Right ventricle myocardium superior (tissue), 1 donor: ENCODE measurements at places on chromosomes 13 and 19. TPM values are rescaled to one million over a fixed set of nuclear protein-coding genes. Genes with fewer than 3 reads are reported as not detected.

The C1QTNF9B gene
- 1.9 TPM for total RNA-seq

The TMEM221 gene
- total RNA-seq = 0.11 TPM

DNA sequence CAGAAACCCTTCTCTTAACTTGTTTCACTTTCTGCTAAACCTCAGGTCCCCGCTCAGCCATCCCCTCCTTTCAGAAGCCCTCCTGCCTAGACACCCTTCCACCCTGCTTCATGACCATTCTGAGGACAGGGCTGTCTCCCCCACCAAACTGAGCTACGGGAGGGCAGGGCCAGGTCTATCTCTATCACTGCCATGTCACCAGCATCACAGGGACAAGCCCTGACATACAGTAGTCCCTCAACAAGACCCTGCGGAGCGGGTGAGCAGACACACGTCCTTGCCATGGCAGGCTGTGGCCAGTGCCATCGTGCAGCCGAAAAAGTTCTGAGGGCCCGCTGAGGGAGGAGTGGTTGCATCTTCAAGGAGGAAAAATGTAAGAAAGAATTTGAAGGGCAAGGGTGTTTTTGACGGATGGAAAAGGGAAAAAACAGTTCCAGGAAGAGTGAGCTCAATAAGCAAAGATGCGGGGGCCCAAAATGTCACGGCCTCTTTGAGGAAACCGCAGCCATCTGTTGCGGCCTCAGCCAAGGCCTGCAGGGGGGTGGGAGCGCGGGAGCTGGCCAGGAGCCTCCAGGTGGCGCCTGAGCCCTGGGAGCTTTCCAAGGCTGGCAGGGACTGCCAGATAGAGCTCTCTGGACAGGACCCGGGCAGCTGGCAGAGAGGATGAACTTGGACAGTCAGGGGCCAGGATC lies 8.1 kb downstream of the PTGIR start:
- DNase-seq = peak; percentile 78

GRCh38 chr19:16094360-16095070 lies 17.2 kb upstream of the RAB8A start:
- no peak for DNase-seq

DNA sequence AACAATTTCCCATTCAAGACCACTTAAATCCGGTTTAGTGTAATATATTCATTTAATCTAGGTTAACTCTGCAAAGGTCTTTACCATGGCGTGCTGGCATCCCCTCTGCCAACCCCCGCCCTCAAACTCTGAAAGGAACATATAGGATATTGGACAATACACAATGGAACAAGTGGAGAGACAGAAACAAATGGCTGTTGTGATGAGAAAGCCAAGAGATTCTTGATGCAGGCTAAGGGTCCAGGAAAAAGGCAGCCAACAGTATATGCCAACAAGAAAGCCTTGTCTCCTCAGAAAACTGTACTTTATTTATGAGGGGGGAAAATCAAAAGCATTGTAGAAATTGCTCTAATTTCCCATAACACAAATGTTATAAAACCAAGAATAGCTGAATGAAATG lies 407.3 kb upstream of the SGCG start:
- DNase-seq = no peak

DNA sequence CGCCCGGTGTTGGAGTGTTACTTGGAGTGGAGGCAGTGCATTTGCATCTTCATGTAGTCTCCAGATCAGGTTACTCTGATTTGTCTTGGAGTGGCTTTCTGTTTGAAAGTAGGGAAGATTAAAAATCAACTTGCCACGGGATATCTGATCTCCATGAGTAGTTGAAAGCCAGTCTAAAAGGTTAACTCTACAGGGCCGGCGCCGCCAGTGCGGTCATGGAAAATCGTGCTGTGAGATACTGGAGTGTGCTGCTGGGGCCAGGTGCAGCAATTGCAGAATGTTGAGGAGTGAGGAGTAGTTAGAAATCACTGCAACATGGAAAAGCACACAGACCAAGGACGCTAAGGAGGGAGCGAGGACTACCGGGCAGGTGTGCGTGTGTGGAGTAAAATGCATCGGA lies 175.0 kb downstream of the STK24 start:
- DNase-seq = no peak

GRCh38 chr19:15926484-15926883 lies 7.8 kb downstream of the CYP4F11 start:
- no peak for DNase-seq

GRCh38 chr13:107650081-107650701 lies 565.1 kb downstream of the LIG4 start:
- peak; percentile 64 for DNase-seq

- DNase-seq = no peak
Observed at GRCh38 chr13:24742294-24742693, 21.7 kb upstream of the RNF17 start.
